ENCODE measurements at places on chromosomes 12 and 14.

GRCh38 chr14:51922624-51923023, 62.2 kb downstream of the GNG2 start:
- no peak for DNase-seq

DNA sequence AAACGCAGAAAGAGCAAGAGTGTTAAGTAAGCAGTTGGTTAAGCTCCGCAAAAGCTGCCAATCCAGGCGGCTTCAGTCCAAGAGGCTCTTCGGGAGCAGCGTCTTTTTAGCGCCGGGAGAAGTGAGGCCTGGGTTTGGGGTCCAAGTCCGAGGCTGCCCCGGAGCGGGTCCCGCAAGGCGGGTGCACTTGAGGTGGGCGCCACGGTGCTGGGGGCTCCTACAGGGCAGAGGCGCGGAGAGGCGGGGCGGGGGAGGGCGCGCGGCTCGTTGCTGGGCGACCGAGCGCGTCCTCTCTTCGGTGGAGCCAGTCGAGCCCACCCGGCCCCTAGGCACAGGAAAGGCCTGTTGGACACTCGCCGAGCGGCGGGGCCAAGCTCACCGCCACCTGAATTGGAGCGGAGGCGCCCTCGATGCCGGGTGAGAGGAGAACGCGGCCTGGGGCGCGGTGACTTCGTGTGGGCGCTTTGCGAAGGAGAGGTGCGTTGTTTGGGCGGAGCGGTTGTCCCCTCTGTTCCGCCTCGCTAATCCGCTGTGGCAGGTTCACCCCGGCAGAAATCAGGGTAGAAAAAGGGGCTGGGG, 15.6 kb downstream of the TTC6 start:
- no peak for DNase-seq

- no peak for DNase-seq
These were observed 39.3 kb downstream of the BBS10 start for GRCh38 chr12:76308866-76309265.

GRCh38 chr14:91636604-91637003, 95.3 kb downstream of the CATSPERB start:
- DNase-seq: no peak

- DNase-seq: no peak
These were observed 2.0 kb downstream of the TPI1 start for GRCh38 chr12:6869049-6870021.

DNA sequence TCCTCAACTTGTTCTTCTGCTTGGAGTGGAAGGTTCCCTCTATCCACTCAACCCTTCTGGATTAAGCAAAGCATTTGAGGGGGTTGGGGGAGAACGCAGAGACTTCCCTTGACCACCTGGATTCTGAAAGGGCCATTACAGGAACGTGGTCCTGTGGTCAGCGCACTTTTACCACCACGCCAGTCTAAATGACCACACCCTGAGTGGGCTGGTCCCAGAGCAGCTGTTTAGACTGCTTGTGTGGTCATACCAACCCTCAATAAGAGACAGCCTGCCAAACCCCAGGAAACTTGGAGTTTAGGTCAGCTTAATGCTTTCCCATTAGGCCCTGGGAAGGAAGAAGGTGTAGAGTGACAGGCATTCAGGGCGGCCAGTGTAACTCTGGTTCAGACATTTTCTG, 165.5 kb upstream of the ATP2B1 start:
- no peak for DNase-seq

- no peak for DNase-seq
These were observed 5.7 kb downstream of the HOXC12 start for GRCh38 chr12:53960187-53961024.

- no peak for DNase-seq
These were observed 39.8 kb downstream of the C12orf42 start for GRCh38 chr12:103456006-103456405.

DNA sequence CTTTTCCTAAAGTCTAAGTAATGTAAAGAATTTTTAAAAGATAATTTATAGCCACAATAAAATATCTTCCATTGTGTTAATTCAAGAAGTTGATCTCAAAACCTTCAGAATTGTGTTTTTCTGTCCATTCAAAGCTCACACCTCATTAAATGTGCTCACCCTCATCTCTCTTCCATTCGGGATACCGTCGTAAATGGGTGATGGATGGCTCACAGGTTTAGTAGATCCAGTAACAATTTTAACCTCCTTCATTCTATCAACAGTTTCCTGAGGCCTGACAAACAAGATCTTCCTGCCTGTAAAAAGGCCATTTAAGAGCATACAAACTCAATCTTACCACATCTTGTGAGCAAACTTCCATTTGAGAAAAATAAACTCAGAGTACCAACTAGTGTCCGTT, 9.4 kb upstream of the FLRT2 start:
- DNase-seq: no peak

DNA sequence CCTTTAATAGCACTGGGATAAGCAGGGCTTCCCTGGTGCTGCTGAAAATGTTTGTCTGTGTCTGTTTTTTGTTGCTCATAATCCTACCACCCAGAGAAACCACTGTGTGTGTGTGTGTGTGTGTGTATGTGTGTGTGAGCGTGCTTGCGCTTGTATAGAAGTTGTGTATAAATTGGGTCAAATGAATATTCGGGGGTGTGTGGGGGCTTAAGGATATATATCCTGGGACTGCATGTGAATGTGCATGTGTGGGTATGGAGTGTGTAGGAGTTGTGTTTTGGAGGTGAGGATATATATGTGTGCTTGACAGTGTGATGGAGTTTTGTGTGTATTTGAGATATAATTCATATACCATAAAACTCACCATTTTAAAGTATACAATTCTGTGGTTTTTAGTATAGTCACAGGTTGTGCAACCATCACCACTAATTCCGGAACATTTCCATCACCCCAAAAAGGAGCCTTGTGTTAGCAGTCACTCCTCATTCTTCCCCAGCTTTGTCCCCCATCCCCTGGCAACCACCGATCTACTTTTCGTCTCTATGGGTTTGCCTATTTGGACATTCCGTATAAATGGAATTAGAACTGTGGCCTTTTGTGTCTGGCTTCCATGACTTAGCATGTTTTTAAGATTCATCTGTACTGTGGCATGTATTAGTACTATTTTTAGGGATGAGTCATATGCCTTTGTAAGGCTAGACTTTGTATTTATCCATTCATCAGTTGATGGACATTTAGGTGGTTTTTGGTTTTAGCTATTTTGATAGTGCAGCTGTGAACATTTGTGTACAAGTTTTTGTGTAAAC, 25.6 kb downstream of the TCTN1 start:
- peak; percentile 3 for DNase-seq
